GM23248 (cell line): ENCODE measurements at places on chromosomes 11 and 22.

- peak; percentile 20 for DNase-seq
Measured at GRCh38 chr22:37175414-37176281, 12.4 kb downstream of the C1QTNF6 start.

DNA sequence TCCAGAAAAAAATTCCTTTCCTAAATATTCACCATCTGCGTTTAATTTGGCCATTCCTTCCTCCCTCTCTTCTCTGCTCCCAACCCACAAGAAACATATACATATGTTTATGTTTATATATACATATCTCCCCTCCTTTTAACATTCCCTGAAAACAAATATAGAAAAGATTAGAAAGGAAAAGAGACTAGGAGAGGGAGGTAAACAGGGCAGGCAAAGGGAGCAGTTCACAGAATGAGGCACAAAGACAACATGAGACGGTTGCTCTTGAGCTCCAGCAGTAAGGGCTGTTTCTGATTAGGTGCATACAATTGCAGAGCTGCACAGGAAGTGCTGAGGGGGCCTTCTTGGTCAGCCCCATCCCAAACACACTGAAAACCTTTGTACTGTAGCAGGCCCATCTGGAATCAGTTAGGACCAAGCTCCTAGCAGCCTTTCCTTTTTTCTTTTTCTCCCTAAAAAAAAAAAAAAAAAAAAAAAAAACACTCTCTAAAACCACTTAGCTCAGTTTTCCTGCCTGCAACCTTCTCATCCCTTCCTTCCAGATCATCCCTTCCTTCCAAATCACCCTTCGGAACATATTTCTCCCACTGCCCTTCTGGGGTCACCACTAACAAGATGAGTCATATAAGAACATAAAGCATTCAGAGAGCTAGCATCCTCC is 57.0 kb downstream of the RBFOX2 start:
- peak; percentile 92 for DNase-seq

DNA sequence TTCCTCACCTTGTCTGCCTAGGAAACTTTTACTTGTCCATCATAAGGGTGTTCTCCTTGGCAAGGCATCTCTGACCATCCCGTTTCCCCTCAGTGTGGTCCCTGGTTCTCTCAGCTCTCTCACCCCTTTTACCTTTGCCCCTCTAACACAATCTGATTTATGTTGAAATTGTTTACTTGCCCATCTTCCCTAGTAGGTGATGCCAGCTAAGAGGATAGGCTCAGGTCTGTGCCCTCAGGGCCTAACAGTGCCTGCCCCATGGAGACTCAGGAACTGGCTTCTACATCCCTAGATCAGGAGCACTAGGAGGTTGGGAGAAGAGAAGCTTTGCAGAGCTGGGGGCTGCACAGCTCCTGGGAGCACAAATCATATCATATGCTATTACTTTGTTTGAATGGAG is 21.1 kb upstream of the ALG8 start:
- no peak for DNase-seq

- DNase-seq, result peak; percentile 69
Measured at GRCh38 chr22:24768537-24769374, 5.8 kb downstream of the PIWIL3 start.

DNA sequence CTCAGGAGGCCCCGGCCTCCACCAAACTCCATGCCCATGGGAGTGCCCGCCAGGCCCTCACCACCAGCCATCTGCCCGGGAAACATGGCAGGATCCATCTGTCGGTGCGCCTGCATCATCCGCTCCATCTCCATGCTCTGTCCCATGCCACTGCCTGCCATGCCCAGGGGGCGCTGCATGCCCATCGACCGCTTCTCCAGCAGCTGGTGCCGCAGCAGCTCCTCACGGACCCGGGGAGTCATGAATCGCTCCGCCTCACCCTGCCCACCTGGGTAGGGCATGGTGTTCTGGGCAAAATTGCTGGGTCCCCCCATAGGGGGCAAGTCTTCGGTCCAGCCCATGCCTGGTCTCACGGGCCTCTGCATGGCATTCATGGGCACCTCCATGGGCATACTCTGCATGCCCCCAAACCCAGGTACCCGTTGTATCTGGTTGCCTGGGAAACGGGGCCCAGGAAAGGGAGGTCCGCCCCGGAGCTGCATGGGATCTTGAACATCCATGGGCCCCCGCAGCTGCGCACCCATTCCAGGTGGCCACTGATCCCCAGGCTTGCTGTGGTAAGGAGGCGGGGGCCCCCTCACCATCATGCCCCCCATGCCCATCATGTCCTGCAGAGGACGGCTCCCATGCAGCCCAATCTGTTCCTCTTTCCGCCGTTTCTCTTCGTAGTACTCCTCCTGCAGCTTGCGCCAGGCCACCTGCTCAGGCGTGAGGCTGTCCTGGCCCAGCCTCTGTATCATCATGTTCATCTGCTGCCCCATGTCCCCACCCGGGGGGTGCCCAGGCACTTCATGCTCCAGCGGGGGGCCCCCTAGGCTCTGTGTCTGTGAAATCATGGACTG is 18.0 kb downstream of the CXCR5 start:
- DNase-seq, result no peak

DNA sequence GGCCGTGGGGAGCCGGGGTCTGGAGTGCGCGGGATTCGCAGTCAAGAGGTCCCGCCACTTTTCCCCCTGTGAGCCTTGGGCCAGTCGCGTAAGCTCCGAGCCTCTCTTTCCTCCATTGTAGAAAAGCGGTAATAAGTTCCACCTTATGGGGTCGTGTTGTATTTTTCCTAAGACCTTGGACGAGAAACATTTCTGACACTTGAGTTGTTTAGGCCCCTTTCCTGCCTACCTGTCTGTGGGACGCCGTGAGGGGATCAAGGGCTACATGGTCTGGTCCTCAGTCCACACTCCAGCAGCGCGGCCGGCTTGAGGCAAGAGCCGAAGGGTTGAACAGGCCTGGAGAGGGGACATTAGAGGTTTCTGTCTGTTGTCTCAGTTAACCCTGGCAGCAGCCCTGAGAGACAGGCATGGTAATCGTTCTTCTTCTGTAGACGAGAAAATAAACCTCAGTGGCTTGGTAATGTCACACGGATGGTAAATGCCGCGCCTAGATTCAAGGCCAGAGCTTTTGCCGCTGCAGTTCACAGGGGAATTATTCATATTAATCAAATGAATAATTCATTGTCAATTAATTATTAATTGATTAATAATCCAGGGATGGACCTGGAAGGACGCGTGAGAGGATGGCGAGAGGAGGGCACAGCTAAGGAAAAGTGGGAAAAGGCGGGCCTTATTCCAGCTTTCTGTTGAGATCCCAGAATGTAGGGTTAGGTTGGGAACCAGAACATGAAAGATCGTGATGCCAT is 545 bp downstream of the FEN1 start:
- DNase-seq, result peak; percentile 32

- no peak for DNase-seq
Measured at GRCh38 chr11:19524171-19524671, 188.4 kb upstream of the NAV2 start.

GRCh38 chr11:73804712-73805111 is 17.0 kb downstream of the MRPL48 start:
- DNase-seq, result no peak

DNA sequence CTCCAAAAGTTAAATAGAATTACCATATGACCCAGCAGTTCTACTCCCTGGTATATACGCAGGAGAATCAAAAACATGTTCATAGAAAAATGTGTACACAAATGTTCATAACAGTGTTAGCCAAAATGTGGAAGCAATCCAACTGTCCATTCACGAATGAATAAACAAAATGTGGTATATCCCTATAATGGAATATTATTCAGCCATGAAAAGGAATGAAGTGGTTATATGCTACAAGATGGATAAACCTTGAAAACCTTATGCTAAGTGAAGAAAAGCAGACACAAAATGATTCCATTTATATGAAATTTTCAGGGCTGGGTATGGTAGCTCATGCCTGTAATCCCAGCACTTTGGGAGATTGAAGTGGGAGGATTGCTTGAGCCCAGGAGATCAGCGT is 16.1 kb downstream of the POLD4 start:
- no peak for DNase-seq

GRCh38 chr11:70135142-70135541 is 57.0 kb downstream of the ANO1 start:
- no peak for DNase-seq
